Panc1 (cell line): ENCODE measurements at places on chromosomes 1 and 21. TPM values are rescaled to one million over a fixed set of nuclear protein-coding genes. Genes with fewer than 3 reads are reported as not detected.

DNA sequence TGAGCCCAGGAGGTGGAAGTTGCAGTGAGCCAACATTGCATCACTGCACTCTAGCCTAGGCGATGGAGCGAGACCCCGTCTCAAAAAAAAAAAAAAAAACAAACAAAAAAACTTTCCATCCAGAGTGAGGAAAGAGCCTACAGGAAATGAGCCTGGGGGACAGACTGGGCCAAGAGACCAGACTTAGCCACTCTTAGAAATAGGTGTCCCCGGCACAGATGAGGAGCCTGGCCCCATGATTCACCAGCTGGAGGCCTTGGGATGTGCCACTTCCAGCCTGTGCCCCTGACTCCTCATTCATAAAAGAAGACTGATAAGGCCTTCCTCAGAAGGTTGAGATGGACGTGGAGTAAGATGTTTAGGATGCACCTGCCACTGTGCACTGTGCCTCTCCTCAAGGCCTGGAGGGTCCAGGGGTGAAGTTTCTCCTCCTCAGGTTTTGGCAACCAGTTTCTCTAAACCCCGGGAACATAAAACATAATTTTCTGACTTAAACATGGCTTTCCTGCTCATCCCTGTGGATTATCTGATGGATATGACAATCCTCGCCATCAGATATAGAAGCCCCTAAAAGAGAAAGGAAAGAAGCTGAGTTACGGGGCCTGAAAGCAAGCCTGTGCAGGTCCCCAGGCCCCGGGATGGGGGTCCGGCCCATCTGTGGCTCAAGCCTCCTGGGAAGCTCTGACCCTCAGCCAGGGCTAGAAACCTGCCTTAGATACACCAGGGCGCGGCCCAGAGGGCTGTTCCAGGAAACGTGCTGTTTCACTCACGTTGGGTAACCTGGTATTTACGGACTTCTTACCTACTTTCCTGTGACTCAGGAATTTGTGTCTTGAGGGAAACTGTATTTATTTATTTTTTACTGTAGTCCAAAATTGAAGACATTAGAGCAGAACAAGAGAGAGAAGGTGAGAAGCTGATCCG lies 26.0 kb downstream of the MX1 start:
- no peak for DNase-seq
- H3K36me3 ChIP-seq: no peaks in the 10 kb centered on the region
- no peak overlapping the region for H3K4me3 ChIP-seq
- no peak overlapping the region for H3K27ac ChIP-seq
- H3K4me1 ChIP-seq: no peaks in the 10 kb centered on the region

GRCh38 chr1:13224480-13225060 lies 1.4 kb downstream of the PRAMEF18 start:
- H3K27ac ChIP-seq: no peak overlapping the region
- 0 out of 2 replicates have a peak, but pooled peaks cover 3% of the 10 kb centered on the region for H3K27me3 ChIP-seq
- H3K4me3 ChIP-seq: no peak overlapping the region
- no peaks in the 10 kb centered on the region for H3K4me1 ChIP-seq

GRCh38 chr1:39395357-39395831 lies 96.0 kb upstream of the BMP8A start:
- no peak for DNase-seq
- H3K4me3 ChIP-seq: no peak overlapping the region
- H3K36me3 ChIP-seq: no peaks in the 10 kb centered on the region
- no peaks in the 10 kb centered on the region for H3K27me3 ChIP-seq

DNA sequence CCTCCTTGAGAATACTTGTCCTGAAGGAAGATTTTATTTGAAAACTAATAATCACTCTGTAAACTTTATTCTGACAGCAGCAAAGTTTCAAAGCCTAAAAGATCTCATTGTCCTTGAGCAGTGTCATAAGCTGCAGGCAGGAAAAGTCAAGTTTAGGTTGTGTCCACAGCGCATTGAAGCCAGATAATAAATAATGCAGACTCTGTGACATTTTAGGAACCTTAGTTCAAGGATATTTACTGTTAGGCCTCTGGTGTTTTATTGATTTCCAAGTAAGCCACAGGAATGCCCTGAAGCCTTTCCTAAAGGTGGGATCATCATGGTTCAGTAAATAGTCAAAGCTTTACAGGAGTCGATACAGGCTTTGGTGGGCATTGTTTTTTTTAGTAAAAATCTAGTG lies 356.4 kb upstream of the SGIP1 start:
- no peak overlapping the region for H3K27ac ChIP-seq
- no peak overlapping the region for H3K4me3 ChIP-seq
- H3K36me3 ChIP-seq: no peaks in the 10 kb centered on the region
- DNase-seq: no peak
- H3K27me3 ChIP-seq: no peaks in the 10 kb centered on the region
- H3K4me1 ChIP-seq: no peaks in the 10 kb centered on the region

SELENBP1 gene
- 5.9 TPM for total RNA-seq

SAMD11 gene
- total RNA-seq: 51.8 TPM
